ENCODE measurements at places on chromosomes 4 and X. TPM values are rescaled to one million over a fixed set of nuclear protein-coding genes. Genes with fewer than 3 reads are reported as not detected.

GRCh38 chrX:24963823-24964222, 51.9 kb downstream of the ARX start:
- no peak for DNase-seq

DNA sequence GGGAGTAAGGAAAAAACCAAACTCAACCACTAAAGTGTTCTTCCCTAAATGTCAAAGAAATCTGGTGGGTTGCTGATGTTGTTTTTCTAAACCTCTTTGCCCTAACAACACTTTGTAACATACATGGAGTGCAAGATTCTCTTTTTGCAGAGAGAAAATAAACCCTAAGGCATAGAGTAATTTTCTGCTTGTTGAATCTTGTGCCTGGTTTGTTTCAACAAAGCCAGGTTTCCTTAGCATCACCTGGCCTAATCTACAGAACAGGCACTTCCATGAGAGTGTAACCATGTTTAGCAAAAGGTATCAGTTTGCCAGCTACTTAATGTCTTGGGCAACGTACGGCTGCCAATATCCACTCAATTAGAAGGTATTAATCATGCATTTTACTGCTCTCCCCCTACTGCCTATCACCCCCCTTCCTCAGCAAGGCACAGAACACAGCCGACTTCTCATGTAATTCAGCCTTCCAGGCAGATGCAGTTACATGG, 219.2 kb downstream of the MAML3 start:
- no peak for DNase-seq

GRCh38 chr4:158161551-158162354, 11.1 kb downstream of the GASK1B start:
- DNase-seq: peak; percentile 81

CYLC1 gene
- not detected for polyA plus RNA-seq

REELD1 gene
- not detected for polyA plus RNA-seq
